Body of pancreas (tissue), 4 donors: ENCODE measurements at places on chromosomes 4 and X. TPM values are rescaled to one million over a fixed set of nuclear protein-coding genes. Genes with fewer than 3 reads are reported as not detected.

Gene GYPE
- total RNA-seq, result not detected

Gene CTSO
- total RNA-seq, result 10.9 TPM

Gene ADD1
- 266 TPM for total RNA-seq

Gene GPR50
- total RNA-seq, result not detected

- no peak for DNase-seq
Measured at GRCh38 chr4:112817933-112818593, 181.1 kb downstream of the LARP7 start.

GRCh38 chr4:130187587-130187986 lies 1091.6 kb downstream of the C4orf33 start:
- DNase-seq, result no peak

DNA sequence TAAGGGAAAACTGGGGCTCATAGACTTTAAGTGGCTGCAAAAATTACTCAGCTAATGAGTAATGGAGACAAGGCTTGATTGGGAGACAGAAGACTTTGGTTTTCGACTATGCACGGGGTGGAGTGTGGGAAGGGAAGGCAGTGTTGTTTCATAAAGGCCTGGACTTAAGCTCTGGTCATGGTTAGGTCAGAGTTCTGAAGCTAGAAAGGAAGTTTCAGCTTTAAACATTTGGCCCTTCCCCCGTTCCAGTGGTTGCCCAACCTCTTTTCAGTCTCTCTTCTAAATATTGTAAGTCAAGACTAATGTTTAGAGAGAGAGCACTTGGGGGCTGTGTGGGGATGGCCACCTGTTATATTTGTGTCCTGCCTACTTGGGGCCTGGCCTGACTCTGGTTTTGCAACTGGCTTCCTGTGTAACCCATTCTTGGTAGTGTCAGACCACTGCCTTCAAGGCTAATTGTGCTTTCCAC lies 21.0 kb downstream of the MSN start:
- no peak for DNase-seq

GRCh38 chr4:32180086-32180485 lies 1459.9 kb downstream of the PCDH7 start:
- DNase-seq, result no peak

- DNase-seq, result no peak
Measured at GRCh38 chrX:102840871-102841705, 96.0 kb upstream of the RAB40AL start.

DNA sequence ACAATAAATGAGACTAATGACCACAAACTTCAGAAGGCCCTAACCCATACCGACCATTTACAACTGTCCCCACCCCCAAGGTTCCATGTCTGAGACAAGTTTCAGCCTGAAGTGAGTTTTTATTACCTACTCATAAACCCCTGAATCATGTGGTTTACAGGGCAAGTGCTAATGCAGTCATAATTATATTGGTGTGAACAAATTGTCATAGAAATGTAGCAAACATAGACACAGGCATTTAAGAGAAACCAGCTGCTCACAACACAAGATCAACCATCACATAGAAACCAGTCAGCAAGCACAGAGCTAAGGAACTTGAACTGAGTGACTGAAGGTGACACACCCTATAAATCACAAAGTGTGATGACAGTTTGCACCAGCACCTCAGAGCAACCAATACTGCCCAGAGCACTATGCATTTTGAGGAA lies 173.8 kb upstream of the MID1 start:
- DNase-seq, result no peak
